ENCODE measurements at places on chromosomes 1 and 21. TPM values are rescaled to one million over a fixed set of nuclear protein-coding genes. Genes with fewer than 3 reads are reported as not detected.

- DNase-seq: no peak
- no peak overlapping the region for H3K4me3 ChIP-seq
- H3K27ac ChIP-seq: no peak overlapping the region
- peaks cover 4% of the 10 kb centered on the region for H3K4me1 ChIP-seq
Measured at GRCh38 chr1:164608651-164609057, 49.7 kb downstream of the PBX1 start.

- peaks cover 13% of the 10 kb centered on the region for H3K27me3 ChIP-seq
- no peak for DNase-seq
- H3K27ac ChIP-seq: no peak overlapping the region
- no peak overlapping the region for H3K4me3 ChIP-seq
- peaks cover 25% of the 10 kb centered on the region for H3K4me1 ChIP-seq
- H3K36me3 ChIP-seq: no peaks in the 10 kb centered on the region
Measured at GRCh38 chr1:227321035-227321434, 2.7 kb upstream of the CDC42BPA start.

- no peak overlapping the region for H3K4me3 ChIP-seq
- DNase-seq: no peak
- no peak overlapping the region for H3K27ac ChIP-seq
- no peaks in the 10 kb centered on the region for H3K36me3 ChIP-seq
- H3K4me1 ChIP-seq: peaks cover 24% of the 10 kb centered on the region
- peaks cover 48% of the 10 kb centered on the region for H3K27me3 ChIP-seq
Measured at GRCh38 chr1:156627313-156627880, 8.2 kb downstream of the HAPLN2 start.

Gene ORC1
- total RNA-seq: 3.7 TPM

Gene TCEA3
- 10.0 TPM for total RNA-seq

GRCh38 chr1:208446271-208446691, 202.1 kb upstream of the PLXNA2 start:
- peaks cover 3% of the 10 kb centered on the region for H3K4me1 ChIP-seq
- H3K4me3 ChIP-seq: no peak overlapping the region
- no peak overlapping the region for H3K27ac ChIP-seq
- no peaks in the 10 kb centered on the region for H3K36me3 ChIP-seq

Gene MAB21L3
- total RNA-seq: 0.86 TPM

Gene TTC34
- 1.8 TPM for total RNA-seq

GRCh38 chr1:78007677-78008341, 3.1 kb downstream of the DNAJB4 start:
- no peaks in the 10 kb centered on the region for H3K27me3 ChIP-seq
- peaks cover under 1% of the 10 kb centered on the region for H3K36me3 ChIP-seq
- DNase-seq: no peak
- H3K4me3 ChIP-seq: peak overlapping the region; percentile 49
- H3K27ac ChIP-seq: peak overlapping the region; percentile 88

Gene BARHL2
- not detected for total RNA-seq

- no peaks in the 10 kb centered on the region for H3K36me3 ChIP-seq
- H3K4me1 ChIP-seq: peaks cover 33% of the 10 kb centered on the region
Measured at GRCh38 chr1:28091043-28091781, 2.8 kb upstream of the EYA3 start.

DNA sequence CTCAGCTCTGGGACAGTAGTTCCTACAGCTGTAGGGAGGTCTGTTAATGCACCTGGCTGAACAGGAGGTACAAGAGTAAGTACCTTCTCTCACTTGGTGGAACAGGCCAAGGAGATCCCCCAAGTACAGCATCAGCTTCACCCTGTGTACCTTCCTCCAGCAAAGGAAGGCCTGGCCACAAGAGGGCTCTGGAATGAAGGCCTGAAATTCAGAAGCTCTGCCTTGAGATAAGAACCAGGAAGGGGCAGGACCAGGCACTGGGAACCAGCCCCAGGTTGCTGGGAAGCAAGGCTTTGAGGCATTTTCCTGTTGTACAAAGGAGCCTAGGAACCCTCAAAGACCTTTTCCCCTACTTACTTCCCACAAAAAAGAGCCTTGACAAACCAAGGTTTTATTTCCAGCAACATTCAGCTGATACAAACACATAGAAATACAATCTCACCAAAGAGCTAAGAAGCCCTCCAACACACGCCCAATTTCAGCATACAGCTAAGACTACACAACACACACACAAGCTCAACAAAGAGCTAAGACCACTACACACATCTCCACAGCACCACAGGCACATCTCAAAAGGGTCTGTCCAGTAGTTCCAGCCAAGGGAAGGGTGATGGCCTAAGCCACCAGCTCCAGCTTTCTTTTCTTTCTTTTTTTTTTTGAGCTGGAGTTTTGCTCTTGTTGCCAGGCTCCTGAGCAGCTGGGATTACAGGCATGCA, 23.5 kb downstream of the F11R start:
- no peaks in the 10 kb centered on the region for H3K27me3 ChIP-seq
- H3K36me3 ChIP-seq: peaks cover 29% of the 10 kb centered on the region
- peak overlapping the region; percentile 27 for H3K27ac ChIP-seq
- DNase-seq: peak; percentile 84
- no peak overlapping the region for H3K4me3 ChIP-seq

- DNase-seq: no peak
- H3K36me3 ChIP-seq: peaks cover 5% of the 10 kb centered on the region
- H3K27me3 ChIP-seq: no peaks in the 10 kb centered on the region
- no peak overlapping the region for H3K4me3 ChIP-seq
- peaks cover 55% of the 10 kb centered on the region for H3K4me1 ChIP-seq
Measured at GRCh38 chr1:183578856-183579255, 11.4 kb downstream of the NCF2 start.

DNA sequence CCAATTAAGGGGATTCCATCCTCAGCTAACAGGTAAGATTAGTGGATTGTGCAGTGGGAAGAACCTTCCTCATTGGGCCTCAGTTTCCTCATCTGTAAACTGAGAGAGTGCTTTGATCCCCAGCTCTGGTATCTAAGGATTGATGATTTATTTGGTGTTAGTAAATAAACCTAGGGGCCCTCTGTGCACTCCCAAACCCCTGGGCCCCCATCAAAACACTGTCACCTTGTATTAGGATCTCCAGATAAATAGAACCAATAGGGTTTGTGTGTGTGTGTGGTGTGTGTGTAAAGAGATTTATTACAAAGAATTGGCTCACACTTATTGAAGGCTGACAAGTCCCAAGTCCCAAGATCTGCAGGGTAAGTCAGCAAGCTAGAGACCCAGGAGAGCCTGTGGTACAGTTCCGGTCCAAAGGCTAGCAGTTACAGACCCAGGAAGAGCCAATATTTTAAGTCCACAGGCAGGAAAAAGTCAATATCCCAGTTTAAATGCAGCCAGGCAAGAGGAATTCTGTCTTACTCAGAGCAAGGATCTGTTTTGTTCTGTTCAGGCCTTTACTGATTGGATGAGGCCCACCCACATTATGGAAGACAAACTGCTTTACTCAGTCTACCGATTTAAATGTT, 11.0 kb upstream of the ELK4 start:
- no peak overlapping the region for H3K4me3 ChIP-seq
- no peaks in the 10 kb centered on the region for H3K4me1 ChIP-seq

Gene C1orf21
- total RNA-seq: 46.0 TPM

GRCh38 chr21:26887251-26887650, 42.0 kb upstream of the ADAMTS1 start:
- no peaks in the 10 kb centered on the region for H3K36me3 ChIP-seq
- no peaks in the 10 kb centered on the region for H3K27me3 ChIP-seq
- H3K27ac ChIP-seq: no peak overlapping the region
- H3K4me3 ChIP-seq: no peak overlapping the region

Gene UBXN11
- 50.4 TPM for total RNA-seq

GRCh38 chr1:92075311-92075710, at the start of gene SETSIP:
TSS of gene SETSIP (minus strand) at chr1:92075411. CDS start at chr1:92075411, 0 bp downstream.
- no peaks in the 10 kb centered on the region for H3K36me3 ChIP-seq
- no peak within 1 kb of the TSS for H3K27ac ChIP-seq
- no peak within 1 kb of the TSS for H3K4me3 ChIP-seq
- no peak for DNase-seq

DNA sequence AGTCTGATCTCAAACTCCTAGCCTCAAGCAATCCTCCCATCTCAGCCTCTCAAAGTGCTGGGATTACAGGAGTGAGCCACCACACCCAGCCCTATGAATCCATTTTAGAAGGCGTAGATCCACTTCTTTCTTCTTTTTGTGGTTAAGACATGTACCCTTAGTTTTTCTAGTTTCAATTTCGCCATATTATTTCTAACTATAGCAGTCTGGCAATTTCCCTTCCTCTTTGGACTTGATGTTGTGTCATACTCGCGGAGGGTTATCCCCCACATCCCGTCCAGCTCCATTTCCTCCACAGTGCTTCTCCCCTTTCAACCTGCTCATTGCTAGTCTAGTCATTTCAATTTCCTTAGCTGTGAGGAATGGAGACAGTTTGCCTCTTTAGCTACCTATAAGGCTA, 5.2 kb upstream of the LRRC8D start:
- peaks cover 18% of the 10 kb centered on the region for H3K4me1 ChIP-seq
- DNase-seq: no peak
- no peaks in the 10 kb centered on the region for H3K27me3 ChIP-seq
- H3K4me3 ChIP-seq: no peak overlapping the region
